Effector memory CD8-positive, alpha-beta T cell (primary cell): ENCODE measurements at places on chromosomes 6 and 20.

DNA sequence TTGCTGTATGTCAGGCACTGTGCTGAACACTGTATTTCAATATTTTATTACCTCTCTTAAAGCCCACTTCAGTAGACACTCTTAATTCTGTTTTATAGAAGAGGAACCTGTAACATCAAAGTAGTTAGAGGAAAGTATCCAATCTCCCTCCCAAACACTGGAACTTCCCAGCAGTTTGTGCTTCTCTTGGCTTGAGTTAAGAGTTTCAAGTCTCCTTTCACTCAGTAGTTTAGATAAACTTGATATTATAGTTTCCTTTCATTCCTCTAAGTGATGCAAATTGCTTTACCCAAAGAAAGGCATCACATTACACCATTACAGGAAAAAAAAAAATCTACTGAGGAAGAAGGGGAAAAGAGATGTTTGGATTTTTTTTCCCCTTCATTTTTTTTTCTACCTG lies 164.3 kb downstream of the TSHZ2 start:
- H3K4me3 ChIP-seq: no peak overlapping the region
- H3K4me1 ChIP-seq: no peaks in the 10 kb centered on the region
- H3K27me3 ChIP-seq: peaks cover 44% of the 10 kb centered on the region
- no peaks in the 10 kb centered on the region for H3K36me3 ChIP-seq

GRCh38 chr6:17866876-17867444 lies 120.5 kb downstream of the KIF13A start:
- H3K36me3 ChIP-seq: no peaks in the 10 kb centered on the region
- no peak for DNase-seq
- no peak overlapping the region for H3K4me3 ChIP-seq
- H3K27ac ChIP-seq: no peak overlapping the region
- peaks cover 13% of the 10 kb centered on the region for H3K27me3 ChIP-seq
- H3K4me1 ChIP-seq: no peaks in the 10 kb centered on the region

DNA sequence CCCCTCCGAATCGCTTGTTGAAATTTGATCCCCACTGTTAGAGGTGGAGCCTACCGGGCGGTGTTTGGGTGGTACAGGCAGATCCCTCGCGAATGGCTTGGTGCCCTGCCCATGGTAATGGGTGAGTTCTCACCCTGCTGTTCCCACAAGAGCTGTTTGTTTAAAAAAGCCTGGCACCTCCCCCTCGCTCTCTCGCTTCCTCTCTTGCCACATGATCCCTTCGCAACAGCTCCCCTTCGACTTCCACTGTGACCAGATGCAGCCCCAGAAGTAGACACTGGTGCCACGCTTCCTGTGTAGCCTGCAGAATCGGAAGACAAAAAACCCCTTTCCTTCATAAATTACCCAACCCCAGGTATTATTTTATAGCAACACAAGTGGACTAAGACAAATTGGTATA lies 292.2 kb upstream of the QKI start:
- no peaks in the 10 kb centered on the region for H3K36me3 ChIP-seq
- H3K4me3 ChIP-seq: no peak overlapping the region
- H3K4me1 ChIP-seq: no peaks in the 10 kb centered on the region
- no peak overlapping the region for H3K27ac ChIP-seq
- peaks cover 6% of the 10 kb centered on the region for H3K27me3 ChIP-seq
- no peak for DNase-seq

DNA sequence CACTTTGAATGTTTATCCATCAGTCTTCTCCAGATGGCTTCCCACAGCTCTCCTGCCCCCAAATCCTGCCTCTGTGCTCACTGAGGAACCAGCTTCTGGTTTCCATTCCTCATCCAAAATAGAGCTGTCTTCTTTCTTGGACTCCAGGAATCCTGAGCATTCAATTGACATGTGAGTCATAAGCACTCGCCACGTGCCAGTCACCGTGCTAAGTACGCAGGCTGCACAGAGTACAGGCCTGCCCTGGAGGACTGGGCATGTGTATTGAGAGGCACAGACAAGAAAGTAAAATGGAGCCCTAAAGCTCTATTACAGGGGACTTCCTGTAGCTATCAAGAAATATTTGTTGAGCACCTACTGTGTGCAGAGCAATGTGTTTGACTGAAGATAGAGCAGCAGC lies 39.7 kb upstream of the LRFN2 start:
- no peaks in the 10 kb centered on the region for H3K4me1 ChIP-seq
- no peak for DNase-seq
- H3K27ac ChIP-seq: no peak overlapping the region
- peaks cover 25% of the 10 kb centered on the region for H3K27me3 ChIP-seq
- H3K36me3 ChIP-seq: no peaks in the 10 kb centered on the region

- H3K4me1 ChIP-seq: peaks cover 29% of the 10 kb centered on the region
- no peak overlapping the region for H3K27ac ChIP-seq
Measured at GRCh38 chr20:57415771-57416170, 24.6 kb downstream of the RBM38 start.

- no peak overlapping the region for H3K27ac ChIP-seq
- peaks cover 15% of the 10 kb centered on the region for H3K27me3 ChIP-seq
- no peaks in the 10 kb centered on the region for H3K36me3 ChIP-seq
- no peak overlapping the region for H3K4me3 ChIP-seq
- no peaks in the 10 kb centered on the region for H3K4me1 ChIP-seq
- DNase-seq: no peak
Measured at GRCh38 chr20:13105039-13105438, 96.3 kb downstream of the SPTLC3 start.

DNA sequence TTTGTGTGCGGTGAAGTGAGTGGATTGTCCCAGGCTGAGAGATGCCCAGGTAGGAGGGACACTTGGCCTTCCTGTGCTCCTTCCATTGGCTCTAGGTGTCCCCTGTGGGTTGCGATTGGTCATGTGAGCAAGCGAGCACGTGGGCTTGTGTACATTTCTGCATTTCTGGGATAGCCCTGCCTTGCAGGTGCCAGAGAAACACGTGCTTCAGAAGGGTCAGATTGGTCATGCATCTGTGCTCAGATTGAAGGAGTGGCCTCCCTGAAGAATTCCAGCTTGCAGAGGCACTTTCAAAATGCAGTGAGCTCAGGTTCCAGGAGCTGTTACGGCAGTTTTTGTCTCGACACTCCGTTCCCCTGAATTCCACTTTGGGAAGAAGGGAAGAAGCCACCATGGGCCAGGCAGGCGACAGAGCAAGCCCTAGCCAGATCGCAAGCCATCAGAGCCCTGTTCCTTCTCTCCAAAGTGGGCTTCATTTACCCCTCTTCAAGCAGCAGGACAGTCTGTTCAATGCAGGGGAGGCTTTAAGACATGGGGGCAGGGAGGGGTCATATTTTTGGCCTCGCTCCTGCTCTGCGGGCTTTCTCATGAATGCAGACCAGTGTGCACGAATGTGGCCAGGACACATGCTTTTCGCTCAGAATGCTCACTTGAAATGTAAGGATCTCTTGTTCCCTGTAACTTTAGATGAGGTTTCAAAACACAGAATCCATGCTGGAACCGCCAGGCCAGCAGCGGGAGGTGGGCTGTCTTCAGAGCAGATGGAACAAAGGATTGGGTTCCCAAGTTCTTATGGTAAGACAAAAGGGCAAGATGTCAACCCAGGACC lies 78.6 kb upstream of the AKAP12 start:
- H3K36me3 ChIP-seq: no peaks in the 10 kb centered on the region
- H3K27ac ChIP-seq: no peak overlapping the region
- no peak for DNase-seq
- H3K4me3 ChIP-seq: no peak overlapping the region
- no peaks in the 10 kb centered on the region for H3K4me1 ChIP-seq
- H3K27me3 ChIP-seq: no peaks in the 10 kb centered on the region

DNA sequence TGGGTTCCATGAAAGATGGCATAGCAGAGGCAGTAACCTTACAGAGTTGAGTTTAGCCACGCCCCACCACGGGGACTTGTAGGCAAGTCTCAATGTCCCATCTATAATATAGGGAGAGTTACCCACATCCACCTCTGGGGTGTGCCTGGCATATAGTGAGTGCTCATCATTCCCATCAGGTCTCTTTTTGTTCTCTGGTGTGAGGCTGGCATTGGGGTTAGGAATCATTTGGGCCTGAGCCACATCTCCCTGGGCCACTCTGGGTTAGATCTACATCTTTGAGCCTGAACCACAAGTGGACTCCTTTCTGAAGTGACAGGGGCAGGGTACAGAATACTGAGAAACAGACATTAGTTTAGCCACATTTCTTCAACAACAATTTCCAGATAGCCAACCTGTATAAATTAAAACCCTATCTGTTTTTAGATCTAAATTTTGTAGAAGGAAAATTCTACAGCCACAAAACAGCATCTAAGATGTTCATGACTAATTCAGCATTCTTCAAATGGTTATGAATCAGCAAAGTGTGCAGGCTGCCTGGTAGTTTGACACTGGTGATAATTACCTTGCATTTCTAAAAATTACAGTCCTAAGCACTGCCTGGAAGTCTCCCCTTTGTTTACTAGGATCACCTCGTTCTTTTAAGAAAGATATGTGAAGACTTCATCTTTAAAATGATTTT lies 20.1 kb downstream of the RNF24 start:
- H3K27ac ChIP-seq: peak overlapping the region; percentile 41
- peaks cover 3% of the 10 kb centered on the region for H3K36me3 ChIP-seq
- peaks cover 20% of the 10 kb centered on the region for H3K4me1 ChIP-seq
- no peaks in the 10 kb centered on the region for H3K27me3 ChIP-seq

DNA sequence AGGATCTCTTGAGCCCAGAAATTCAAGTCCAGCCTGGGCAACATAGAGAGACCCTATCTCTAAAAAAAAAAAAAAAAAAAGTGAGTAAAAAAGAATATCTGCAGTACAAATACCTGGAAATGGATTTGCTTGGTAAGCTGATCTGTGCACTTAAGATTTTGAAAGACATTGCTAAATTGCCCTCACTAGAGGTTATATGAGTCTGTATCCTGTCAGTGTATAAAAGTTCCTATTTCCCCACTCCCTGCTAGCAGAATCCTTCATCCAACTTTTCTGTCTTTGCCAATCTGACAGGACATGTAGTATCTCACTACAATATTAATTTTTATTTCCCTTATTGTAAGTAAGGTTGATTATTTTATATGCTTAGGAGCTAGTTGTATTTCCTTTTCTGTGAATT lies 36.1 kb downstream of the BICRAL start:
- peak overlapping the region; percentile 54 for H3K27ac ChIP-seq
- DNase-seq: no peak
- H3K36me3 ChIP-seq: peaks cover 32% of the 10 kb centered on the region
- H3K27me3 ChIP-seq: no peaks in the 10 kb centered on the region

DNA sequence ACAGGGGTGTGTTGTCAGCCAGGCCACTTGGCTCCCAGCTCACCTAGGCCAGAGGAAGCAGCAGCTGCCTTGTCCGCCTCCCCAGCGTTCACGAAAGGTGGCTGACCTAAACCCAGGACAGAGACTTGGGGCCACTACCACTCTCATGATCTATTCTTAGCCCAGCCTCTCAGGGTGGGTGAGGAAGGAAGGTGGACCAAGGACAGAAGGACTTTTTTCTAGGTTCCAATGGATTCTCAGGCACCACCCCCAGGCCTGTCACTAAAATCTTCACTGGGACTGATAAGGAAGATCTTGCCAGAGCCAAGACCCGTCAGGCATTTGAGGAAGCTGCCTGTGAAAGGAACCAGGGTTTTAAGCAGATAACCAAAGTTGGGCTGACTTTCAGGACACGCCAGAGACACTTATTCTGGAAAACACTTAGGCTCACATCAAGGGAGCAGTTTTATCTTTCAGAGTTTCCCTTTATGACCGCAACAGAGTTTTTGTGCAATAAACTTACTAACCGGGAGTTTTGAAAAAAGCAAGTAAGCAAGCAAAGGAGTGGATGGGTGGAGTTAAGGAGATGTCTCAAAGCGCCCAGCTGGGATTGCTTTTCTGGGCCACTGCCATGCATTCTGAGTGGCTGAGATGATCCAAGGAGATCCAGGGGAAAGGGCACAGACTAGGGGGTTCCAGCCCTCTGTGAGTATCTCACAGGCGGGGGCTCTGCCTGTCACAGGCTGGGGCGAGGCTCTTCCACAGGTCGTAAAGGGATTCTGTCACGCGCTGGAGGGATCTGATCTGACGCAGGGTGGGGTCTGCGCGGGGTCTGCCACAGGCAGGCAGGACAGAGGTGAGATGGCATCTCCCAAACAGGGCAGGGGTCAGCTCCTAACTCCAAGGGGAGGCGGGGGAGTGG lies 989 bp downstream of the FITM2 start:
- peak overlapping the region; percentile 96 for H3K27ac ChIP-seq
- H3K4me3 ChIP-seq: peak overlapping the region; percentile 87
- no peak for DNase-seq
- H3K27me3 ChIP-seq: no peaks in the 10 kb centered on the region

DNA sequence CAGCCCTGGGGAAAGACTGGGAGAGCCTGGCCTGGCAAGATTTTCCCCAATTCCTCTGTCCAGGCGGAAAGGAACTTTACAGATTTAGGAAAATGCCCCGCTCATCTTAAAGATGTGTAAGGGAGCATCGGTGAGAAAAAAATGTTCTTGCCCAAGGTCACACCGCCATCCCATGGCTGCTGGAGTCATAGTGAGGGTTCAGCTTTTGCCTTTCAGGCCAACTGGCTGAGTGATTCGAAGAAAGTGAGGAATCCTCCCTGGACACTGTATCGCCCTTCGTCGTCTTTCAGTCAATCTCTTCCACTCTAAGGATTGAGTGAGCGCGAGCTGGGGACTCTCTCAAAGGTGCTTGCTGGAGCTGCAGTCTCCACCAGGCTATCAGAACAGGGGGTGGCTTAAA lies 1.4 kb downstream of the WFDC2 start:
- H3K4me1 ChIP-seq: no peaks in the 10 kb centered on the region
- no peak overlapping the region for H3K27ac ChIP-seq

GRCh38 chr6:39638126-39638822 lies 86.9 kb downstream of the KIF6 start:
- H3K27ac ChIP-seq: no peak overlapping the region
- H3K36me3 ChIP-seq: no peaks in the 10 kb centered on the region
- DNase-seq: no peak
- H3K4me3 ChIP-seq: no peak overlapping the region

DNA sequence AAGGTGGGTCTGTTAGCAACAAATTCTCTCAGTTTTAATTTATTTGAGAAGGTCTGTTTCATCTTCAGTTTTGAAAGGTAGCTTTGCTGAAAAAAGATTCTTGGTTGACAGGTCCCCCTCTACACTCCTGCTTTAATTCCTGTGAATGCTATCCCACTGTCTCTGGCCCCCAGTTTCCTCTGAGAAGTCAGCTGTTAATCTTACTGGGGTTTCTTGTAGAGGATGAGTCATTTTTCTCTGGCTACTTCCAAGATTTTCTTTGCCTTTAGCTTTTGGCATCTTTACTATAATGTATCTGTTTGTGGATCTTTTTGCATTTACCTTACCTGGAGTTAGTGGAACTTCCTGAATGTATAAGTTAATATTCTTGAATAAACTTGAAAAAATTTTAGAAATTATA lies 122.7 kb downstream of the MMS22L start:
- H3K36me3 ChIP-seq: peaks cover 11% of the 10 kb centered on the region
- no peaks in the 10 kb centered on the region for H3K27me3 ChIP-seq
- H3K27ac ChIP-seq: no peak overlapping the region
- no peak for DNase-seq
- no peak overlapping the region for H3K4me3 ChIP-seq
- H3K4me1 ChIP-seq: no peaks in the 10 kb centered on the region

- H3K36me3 ChIP-seq: no peaks in the 10 kb centered on the region
- no peaks in the 10 kb centered on the region for H3K27me3 ChIP-seq
- H3K4me3 ChIP-seq: no peak overlapping the region
- H3K27ac ChIP-seq: no peak overlapping the region
- no peaks in the 10 kb centered on the region for H3K4me1 ChIP-seq
- no peak for DNase-seq
Measured at GRCh38 chr6:133773776-133774175, 115.1 kb upstream of the TCF21 start.
